ENCODE measurements at places on chromosomes 7 and 10.

DNA sequence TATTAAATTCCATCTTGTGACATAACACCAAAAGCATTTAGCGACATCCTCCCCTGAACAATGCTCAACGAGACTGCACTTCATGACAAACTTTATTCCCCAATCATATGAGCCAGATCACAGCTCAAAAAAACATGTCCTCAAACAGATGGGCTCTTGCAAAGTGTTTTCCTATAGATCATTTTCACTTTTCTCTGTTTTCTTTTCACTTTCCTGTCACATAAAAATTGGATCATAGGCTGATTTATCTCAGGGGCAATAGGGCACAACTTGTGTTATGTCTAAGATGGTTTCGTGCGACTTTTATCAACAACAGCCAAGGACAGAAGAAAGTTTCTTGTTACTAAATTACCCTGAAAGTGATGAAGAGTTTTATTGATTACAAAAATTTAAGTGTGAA, 206.1 kb downstream of the WDR11 start:
- DNase-seq, result no peak

DNA sequence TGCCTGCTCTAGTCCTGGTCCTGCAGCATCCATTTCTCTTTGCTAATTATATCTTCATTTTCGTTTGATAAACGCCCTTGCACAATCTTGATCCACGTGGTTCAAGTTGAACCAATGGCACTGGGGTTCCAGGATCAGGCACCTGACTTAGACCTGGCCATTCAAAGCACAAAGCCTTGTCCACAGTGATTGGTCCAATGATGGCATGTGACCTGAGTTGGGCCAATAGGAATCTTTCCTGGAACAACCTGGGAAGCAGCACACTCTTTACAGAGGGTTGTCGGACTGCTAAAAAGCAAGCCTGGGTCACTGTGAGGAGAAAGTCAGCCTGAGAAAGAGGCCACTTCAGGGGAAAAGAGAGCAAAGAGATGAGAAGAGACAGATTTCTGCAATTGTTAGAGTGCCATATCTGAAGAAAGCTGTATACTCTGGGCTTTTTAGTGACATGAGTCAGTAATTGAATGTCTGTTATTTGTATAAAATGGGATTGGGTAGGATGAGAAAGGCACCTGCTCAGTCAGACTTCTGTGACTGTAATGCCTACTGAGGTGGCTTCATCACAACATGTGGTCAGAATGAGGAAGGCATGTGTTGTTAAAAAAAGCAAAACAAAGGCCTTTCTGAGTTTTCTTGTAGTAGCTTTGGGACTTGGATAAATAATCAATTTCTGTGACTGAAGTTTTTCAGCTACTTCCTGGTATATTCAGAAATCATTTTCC, 4.4 kb upstream of the STEAP4 start:
- peak; percentile 18 for DNase-seq

DNA sequence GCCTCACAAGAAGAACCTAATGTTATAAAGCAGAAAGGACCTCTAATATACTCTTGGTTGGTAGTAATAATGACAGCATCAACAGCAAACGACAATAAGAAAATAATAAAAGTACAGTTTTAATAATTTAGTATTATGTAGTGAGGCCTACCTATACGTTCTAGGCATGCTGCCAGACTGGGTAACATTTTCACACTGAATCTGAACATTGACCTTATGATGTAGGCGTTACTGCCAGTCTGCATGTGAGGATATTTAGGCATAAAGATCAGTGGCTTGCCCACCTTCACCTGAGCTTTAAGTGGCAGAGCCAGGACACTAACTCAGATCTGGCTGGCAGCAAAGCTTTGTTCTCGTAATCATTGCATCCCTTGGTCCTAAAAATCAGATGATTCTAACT, 2.5 kb downstream of the FGL2 start:
- no peak for DNase-seq

GRCh38 chr10:118163217-118163616, 116.5 kb upstream of the RAB11FIP2 start:
- DNase-seq, result no peak

- no peak for DNase-seq
Observed at GRCh38 chr7:50793120-50793946, 10.6 kb upstream of the GRB10 start.

- DNase-seq, result no peak
Observed at GRCh38 chr10:29555091-29555745, 79.6 kb downstream of the SVIL start.

DNA sequence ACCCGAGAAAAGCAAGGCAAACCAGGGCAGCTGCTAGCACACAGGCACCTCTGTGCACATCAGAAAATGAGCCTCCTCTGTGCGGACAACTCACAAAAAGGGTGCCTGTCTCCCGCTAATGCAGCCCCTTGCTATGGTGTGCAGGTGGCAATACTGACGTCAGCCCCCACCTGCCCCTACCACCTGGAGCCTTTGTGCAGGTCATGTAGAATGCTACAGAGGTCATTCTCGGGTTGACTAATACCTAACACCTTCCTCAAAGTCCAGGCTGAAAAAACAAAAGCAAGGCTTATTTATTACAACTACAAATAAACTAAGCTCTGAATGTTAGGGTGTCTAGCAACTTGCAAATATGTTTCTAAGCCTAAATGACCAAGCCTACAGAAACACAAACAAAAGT, 13.9 kb downstream of the PIP4K2A start:
- no peak for DNase-seq

DNA sequence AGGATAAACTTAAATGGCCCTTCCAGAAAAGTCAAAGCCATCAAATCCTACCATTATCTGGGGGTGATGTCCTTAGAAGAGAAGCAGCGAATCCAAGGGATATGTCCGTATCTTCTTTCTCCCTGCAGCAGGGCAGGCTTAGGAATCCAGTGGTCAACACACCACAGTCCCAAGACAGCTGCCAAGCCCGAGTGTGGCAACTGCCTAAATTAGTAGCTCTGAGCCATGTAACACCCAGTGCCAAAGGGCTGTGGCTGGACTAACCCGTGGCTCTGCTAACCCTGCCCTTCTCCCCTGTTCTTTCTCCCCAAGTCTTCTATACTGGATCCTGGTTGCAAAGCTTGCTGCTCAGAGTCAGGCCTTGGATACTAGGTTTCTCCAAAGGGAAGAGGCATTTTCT, 74.8 kb downstream of the CDK1 start:
- DNase-seq, result no peak

DNA sequence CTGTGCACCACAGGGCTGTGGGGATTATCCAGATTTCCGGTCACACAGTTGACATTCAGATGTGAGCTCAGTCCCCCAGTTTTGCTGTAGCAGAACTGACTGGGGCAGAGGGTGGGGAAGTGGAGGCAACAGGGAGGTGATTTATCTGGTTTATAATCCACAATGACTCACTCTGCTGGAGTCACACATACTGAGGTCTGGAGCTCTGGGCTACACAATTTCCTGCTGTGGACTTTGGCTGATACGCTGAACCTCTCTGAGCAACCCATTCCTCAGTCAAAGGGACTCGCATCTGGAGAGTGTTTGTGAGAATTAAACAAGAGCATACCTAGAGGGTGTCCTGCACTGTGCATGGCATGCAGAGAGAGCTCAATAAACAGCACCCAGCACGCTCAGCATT, 64.8 kb upstream of the PLPP4 start:
- DNase-seq, result no peak

DNA sequence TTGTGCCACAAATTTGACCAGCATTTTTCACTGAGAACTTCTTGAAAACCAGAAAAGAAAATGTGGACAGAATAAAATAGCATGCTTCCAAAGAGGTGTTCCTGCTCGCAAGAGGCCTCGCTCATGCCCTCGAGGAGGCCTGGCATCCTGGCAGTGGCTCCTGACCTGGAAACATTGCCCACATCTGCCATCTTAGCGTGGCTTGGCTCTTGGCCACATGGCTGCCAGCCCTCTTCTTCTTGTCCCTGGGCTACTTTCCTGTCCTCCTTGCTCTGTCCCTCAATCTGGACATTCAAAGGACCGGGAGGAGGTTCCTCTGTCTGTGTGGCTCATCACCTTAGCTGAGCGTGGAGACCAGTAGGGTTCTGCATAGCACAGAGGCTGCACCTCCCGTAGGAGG, 131.6 kb upstream of the TMEM72 start:
- DNase-seq, result peak; percentile 24

DNA sequence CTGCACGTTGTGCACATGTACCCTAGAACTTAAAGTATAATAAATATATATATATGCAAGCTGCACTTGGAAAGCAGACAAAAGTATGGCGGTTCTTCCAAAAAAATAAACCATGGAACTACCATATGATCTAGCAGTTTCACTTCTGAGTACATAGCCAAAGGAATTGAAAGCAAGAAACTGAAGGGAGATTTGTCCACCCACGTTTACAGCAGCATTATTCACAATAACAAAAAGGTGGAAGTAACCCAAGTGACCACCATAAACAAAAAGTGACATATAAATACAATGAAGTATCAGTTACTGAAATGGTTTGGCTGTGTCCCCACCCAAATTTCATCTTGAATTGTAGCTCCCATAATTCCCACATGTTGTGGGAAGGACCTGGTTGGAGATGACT, 525.3 kb upstream of the CELF2 start:
- no peak for DNase-seq

DNA sequence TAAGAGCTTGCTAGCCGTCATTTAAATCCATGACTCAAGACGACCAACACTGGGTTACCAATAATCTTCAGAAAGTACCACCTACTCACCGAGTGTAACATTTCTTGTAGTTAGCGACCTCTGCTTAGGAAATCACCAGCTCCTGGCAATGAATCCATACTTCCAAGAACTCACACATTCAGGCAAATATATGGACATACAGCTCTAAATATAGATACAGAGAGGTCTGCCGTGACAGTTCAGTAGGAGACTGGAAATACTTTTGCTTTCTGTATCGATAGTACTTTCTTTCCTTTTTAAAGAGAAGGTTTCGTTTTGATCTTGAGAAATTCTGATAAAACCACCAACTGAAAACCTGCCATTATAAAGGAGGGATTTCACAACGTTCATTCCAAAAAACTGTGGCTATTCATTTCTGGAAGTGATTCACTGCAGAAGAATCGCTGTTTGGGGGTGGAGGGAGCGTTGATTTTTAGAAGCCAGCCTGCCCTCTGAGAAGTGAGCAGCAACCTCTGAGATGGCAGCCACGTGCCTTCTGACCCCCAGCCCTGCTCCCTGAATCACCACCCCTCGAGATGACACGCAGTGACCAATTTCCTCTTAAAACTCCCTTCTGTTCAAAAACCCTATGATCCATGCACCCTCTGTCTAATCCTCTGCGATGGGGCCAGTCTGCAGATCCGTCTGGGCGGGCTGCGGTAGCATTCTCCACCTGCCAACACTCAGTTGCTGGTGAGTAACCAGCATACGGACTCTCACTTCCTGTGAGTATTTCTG, 179.0 kb upstream of the KLF14 start:
- DNase-seq, result peak; percentile 77

DNA sequence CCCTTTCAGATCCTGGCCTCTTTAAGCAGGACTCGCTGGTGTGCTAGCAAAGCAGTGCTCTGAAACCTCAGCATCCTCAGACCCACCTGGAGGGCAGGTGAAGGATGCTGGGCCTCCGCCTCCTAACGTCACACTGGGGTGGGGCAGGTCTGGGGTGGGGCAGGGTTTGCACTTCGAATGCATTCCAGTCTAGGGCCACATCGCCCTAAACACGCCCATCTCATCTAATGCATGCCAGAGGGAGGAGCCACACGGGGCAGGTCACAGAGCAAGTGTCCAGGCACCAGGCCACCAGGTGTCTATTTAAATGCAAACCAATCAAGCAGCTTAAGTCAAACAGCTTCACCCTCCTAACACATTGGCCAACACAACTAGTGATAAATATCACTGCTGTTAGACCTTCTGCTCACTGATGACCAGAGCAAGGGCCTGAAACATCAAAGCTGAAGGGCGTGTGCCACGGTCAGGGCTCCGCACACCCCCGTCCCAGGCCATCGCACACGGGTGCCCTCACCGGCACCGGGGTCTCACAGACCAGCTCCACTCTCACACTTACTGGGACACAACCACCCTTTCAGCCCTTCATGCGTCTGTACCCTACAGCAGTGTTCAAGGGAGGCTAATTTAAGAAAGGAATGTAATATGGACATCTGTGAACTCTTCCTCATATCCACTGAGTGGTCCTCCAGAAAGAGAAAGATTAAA, 47.1 kb downstream of the DIP2C start:
- DNase-seq, result no peak

GRCh38 chr7:23129036-23129435, 23.5 kb downstream of the KLHL7 start:
- DNase-seq, result no peak

DNA sequence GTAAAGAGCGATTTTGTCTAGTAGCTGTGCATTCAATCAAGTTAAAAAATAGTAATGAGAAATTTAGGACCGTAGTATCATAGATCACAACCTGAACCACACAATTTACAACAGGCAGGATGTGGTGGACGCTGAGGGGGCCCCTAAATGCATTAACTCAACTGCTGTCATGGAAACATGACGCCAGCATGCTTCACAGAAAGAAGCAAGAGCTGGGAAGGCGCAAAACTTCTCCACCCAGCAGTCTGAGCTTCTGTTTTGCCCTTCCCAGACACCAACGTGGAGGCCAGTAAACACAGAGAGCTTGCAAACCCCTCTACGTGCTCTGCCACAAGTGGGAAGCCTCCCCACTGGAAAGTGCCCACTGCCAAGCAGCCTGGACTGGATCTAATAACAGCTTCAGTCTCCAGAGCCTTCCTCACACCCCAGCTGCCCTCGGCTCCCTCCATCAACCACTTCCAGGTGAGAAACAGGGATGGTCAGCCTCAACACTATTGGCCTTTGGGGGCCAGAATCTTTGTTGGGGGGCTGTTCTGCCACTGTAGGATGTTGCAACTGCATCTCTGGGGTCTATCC, 151.8 kb downstream of the SFMBT2 start:
- DNase-seq, result no peak

GRCh38 chr7:35757574-35757973, 43.3 kb upstream of the SEPTIN7 start:
- no peak for DNase-seq

GRCh38 chr10:15869935-15870334, 9.6 kb upstream of the MINDY3 start:
- no peak for DNase-seq

GRCh38 chr7:92644406-92645113, 54.4 kb upstream of the FAM133B start:
- peak; percentile 94 for DNase-seq

GRCh38 chr7:7793249-7793648, 74.8 kb upstream of the RPA3 start:
- DNase-seq, result no peak

- no peak for DNase-seq
Observed at GRCh38 chr10:77289790-77290189, 347.8 kb downstream of the KCNMA1 start.

DNA sequence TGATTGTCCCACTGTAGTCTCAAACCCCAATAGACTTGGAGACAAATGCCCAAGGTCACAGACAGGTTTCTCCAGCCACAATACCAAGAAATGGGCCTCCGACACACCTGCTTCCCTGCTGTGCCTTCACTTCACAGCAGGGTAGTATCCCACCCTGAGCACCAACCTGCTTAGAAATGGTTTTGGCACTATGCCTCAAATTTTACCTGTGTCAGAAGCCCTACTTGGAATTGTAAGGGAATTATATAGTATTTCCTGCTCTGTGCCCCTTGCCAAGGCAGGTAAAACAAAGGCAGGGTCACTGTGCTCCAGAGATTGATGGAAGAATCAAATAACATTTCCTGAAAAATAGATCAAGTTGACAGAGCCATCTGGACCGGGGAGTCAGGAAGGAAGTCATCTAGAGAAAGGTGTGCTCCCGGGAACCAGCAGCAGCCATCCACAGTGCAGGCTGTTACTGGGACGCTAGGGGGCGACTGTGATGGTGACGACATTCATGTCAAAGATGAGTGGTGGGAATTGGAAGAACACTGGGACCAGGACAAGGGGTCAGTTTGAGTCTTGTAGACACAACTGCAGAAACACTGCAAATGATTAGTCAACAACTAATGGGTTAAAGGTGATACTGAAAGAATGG, 117.8 kb upstream of the AKR1E2 start:
- DNase-seq, result peak; percentile 10

All from cerebellar cortex (tissue), 1 donor.